ENCODE measurements at places on chromosomes 2 and 18.

GRCh38 chr2:155377266-155377680, 678.8 kb downstream of the KCNJ3 start:
- DNase-seq, result peak; percentile 51

DNA sequence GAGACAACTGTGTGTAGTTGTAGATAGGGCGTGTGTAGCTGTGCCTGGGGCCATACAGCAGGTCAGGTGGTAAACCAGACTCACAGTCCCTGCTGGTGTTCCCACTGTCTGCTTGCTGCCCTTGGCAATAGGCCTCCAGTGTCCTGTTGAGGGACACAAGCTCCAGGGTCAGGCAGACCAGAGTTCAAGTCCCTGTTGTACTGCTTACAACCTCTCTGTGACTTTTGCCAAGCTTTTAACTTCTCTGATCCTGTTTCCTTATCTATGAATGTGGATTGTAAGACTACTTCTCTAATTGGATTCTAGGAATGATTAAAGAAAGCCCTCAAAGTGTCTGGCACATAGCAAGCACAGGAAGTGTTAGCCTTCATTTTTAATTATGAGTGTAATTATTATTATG, 68.6 kb downstream of the MERTK start:
- DNase-seq, result no peak

DNA sequence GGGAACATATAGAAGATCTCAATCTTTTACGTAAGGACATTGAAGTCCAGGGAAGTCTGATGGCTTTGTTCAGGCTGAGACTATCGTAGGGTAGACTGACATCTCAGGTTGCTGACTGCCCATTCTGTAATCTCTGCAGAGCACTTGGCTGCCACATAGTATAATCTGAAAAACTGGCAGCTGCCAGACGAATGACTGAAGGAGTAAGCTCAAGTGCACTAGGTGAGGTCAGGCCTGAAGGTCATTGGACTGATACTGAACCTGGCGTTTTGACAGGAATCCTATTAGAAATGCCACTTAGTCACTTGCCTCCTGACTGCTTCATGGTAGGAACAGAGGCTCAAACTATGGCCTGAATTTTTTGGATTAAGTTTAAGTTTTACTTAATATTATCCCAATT, 23.5 kb downstream of the GPD2 start:
- DNase-seq, result no peak

GRCh38 chr2:39156107-39156506, 35.3 kb upstream of the SOS1 start:
- DNase-seq, result peak; percentile 7

DNA sequence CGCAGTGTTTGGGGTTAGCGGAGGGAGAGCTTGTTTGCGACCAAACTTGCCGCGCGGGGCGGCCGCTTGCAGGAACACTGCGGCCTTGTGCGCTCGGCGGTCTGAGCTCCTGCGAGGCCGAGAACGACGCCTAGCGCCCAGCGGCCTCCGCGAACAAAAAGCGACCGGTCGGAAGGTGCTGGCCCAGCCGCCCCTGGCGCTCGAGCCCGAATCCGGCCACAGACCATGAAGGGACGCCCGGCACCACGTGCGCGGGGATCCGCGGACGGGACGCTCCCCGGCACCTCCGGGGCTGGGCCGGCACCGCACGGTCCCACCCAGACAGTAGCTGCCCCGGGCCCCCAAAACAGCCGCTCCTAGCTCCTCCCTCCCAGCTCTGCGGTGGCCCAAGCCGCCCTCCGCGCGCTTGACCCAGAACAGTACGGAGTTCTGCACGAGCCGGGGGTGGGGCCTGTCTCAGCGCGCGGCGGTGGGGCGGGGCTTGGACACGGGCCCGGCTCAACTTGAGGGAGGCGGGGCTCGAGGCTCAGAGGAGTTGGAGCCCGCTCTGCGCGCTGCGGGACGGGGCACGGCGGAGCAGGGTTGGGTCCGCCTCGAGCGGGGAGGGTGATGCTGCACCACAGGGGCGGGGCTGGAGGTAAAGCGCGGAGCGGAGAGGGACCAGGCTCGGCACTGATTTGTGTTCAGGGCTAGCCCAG, 664 bp upstream of the IMPA2 start:
- peak; percentile 98 for DNase-seq

GRCh38 chr2:139550873-139551272, 770.7 kb upstream of the NXPH2 start:
- no peak for DNase-seq

GRCh38 chr2:13877571-13877970, 754.9 kb upstream of the LRATD1 start:
- no peak for DNase-seq

DNA sequence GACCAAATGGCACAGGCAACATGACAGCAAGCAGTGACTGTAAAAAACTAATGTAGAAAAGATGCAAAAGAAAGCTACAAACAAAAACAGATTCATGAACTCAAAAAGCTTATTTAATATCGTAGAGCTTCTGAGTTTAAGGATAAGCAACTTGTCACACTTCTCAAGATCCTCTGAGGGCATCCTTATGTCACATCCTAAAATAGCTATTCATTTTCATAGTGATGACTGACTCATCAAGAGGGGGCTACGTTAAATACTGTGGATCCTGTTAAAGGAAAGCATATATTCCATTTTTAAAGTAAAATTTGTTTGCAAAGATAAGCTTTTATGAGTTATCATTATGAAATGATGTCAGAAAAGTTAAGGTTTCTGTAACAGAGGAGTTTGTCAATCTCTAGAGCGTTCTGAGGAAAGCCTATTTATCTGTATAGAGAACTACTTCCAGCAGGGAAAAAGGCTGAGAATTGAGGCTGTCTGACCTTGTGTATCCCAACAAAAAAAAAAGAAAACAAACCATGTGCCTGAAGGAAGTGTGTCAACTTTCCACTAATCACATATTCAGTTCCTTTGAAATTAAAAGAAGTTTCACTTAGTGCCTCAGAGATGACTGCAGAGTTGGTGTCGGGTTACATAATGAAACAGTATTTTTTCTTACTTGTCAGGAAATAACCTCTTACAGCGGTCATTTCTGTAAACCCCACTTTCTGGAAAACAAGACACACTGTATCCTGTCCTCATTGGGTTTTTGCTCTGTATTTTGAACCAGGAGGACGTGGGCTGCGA, 115.5 kb downstream of the ESCO1 start:
- DNase-seq, result no peak

DNA sequence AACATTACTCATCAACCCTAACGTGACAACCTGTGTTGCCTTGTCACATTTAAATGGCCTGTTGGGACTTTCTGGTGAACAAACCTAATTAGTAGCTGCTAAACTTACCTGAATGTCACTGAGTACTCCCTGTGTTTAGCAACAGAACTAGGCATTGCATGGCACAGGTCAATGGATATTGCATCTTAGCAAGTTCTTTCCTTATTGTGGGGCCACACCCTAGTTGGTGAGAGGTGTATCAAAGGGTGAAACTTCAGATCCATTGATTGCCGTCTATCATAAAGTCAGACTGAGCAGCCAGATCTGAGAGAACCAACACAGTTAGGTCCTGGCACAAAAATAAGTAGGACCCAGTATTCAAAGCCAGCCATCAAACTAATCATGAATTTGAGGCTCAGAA, 29.8 kb upstream of the ZNF385B start:
- no peak for DNase-seq

- DNase-seq, result no peak
These were observed 23.6 kb upstream of the SULT1C4 start for GRCh38 chr2:108354136-108354535.

GRCh38 chr2:111167076-111167862, 46.6 kb downstream of the BCL2L11 start:
- DNase-seq, result no peak

GRCh38 chr2:218618102-218618860, 10.6 kb downstream of the PLCD4 start:
- DNase-seq, result peak; percentile 40

DNA sequence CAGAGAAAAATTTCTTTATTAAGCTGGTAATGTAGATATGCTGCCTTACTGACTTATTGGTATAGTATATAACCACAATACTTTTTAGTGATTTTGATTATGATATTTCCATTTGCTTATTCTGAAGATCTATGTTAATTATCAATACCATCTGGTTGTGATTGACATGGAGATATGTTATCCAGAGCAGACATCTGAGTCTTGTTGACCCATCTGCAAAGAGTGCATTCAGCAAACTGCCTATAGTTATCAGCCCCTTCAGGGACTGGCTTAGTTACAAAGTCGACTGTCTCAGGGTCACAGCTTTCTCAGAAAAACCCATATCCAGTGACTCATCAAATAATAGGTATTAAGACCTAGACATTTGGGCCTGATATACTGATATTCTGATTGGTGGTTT, 475.7 kb downstream of the DSC3 start:
- no peak for DNase-seq

DNA sequence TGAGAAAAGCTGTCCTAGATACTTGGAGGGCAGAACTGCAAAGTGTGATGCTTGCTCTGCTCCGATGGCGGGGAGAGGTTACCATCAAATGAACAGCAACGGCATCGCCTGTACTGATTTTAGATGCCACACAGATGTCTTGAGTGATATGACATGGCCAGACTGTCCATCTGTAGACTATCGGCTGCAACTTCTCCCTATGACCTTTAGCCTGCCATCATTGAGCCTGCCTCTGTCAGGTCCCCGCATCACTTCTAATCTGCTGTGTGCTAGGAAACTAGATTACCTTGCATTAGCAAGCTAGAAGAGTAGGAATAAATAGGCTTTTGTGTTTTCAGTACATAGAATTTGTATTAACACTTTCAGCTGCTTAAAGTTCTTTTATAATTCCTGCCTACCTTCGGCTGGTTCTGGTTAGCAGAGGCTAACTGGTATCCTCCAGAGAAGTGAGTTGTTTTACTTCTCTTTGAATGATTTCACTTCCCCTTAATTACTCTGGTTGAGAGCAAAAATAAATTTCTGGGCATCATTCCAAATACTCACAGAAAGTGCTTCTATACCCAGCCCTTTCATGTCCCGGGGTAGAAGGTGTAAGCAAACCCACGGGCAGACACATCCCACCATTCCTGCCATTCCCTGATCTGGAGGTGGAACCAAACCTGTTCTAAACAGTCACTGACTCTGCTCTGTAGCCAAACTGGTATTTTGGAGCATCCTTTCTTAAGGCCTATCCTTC, 24.0 kb downstream of the GAREM2 start:
- no peak for DNase-seq

GRCh38 chr18:63757541-63757940, 17.7 kb upstream of the SERPINB7 start:
- no peak for DNase-seq

- peak; percentile 76 for DNase-seq
These were observed 620.6 kb downstream of the GALR1 start for GRCh38 chr18:77870199-77870598.

DNA sequence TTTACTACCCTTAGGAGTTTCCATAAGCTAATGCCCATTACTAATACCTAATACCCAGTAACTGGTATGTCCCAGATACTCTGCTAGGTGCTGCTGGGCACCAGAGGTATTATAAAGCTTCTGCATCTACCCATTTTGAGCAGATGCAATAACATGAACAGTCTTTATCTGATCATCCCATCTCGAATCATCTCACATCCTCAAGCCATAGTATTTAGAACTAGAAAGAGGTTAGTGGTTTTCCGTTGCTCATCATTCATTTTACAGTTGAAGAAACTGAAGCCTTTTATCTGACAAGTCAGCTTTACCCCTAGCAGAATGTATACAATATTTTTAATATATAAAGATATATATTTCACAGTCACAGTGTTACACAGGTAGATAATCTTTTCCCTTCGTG, 99.1 kb upstream of the TCF4 start:
- no peak for DNase-seq

DNA sequence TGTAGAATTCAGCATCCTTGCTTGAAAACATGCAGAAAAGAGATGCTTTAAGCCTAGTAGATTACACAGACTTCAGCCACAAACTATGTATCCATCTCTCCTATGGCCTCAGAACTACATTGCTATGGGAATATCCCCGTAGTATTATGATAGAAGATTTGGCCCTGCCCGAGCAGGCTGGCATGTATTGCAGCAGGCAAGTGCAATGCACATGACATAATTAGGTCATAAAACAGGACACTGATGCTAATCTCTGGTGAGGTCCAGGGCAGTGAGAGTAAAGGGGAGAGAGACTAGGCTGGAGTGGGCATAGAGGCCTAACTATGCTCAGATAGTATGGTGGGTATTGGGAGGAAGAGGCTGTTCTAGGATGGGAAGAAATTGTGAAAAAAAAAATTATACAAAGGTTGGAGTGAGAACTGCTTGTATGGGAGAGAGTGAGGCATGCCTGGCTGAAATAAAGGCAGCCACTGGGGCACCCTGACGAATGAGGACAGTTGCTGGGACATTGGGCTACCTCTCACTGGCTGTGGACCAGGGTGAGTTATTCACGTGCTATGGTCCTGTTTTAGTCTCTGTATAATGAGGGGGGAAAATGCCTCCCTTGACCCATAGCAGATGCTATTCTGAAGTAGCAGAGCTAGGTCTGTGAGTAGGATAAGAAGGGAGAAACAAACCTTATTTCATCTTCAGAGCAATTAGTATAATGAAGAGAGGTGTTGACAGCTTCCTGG, 1.6 kb upstream of the PLA2R1 start:
- DNase-seq, result no peak

DNA sequence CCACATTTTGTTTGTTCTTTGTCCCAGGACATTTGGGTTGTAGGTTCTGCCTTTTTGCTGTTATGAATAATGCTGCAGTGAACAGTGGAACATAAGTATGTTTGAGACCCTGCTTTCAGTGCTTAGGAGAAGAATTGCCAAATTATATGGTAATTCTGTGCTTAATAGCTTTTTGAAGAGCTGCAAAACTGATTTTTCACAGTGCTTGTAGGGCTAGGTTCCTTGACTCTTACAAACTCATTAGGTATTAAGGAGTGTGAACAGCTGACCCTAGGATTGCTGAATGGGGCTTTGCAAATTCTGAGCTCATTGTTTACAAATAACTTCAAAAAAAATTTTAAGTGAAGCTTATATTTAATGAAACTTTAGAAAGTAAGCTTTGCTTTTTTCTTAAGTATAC, 154.2 kb downstream of the LTBP1 start:
- no peak for DNase-seq

DNA sequence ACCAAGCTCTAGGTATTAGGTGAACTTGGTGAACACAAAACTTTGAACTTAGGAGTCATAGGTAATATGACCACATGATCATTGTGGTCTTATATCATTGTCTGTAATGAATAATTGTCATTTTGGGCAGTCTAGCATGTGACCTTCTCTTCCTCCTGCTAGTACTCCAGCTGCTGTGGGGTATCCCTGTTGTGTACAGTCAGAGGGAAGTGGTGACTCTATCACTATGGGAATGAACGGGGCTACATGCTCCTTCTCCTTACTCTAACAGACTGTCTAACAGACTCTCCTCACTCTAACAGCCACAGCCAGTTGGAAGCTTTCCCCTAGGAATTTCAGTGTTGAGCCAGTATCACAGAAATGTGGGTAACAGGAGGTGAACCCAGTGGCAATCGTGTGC, 68.2 kb upstream of the NEDD4L start:
- no peak for DNase-seq

- peak; percentile 86 for DNase-seq
These were observed 269.3 kb upstream of the SIX2 start for GRCh38 chr2:45278365-45279078.

- no peak for DNase-seq
These were observed 41.4 kb upstream of the TRIB2 start for GRCh38 chr2:12675352-12675795.

- no peak for DNase-seq
These were observed 105.4 kb upstream of the CNGA3 start for GRCh38 chr2:98240786-98241398.

GRCh38 chr18:811892-812375, at the start of gene YES1:
YES1 (minus strand) TSS chr18:812242; CDS start chr18:756827, 55,415 bp downstream.
- DNase-seq, result peak; percentile 60

All from tongue (tissue), 3 donors.